ENCODE measurements at places on chromosomes 3 and 15.
A peak's percentile ranks its signal among the peaks of the same experiment; 100 is the strongest.

DNA sequence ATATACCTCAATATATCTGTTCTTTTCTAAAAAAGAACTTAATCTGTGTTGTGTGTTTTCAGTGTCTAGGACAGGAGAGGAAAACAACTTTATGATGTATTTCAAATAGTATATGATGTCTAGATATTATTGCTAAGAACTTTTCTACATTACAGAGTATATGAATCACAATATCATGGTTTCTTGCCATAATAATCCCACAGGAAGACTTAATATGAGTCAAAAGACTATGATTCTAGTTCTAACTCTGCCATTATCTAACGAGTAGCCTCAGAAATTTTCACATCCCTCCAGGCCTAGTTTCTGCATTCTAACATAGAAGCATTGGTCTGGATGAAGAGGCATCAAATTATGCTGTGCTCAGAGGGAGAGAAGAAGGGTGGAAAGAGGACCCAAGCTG lies 107.7 kb upstream of the SPRED1 start:
- DNase-seq, result no peak

DNA sequence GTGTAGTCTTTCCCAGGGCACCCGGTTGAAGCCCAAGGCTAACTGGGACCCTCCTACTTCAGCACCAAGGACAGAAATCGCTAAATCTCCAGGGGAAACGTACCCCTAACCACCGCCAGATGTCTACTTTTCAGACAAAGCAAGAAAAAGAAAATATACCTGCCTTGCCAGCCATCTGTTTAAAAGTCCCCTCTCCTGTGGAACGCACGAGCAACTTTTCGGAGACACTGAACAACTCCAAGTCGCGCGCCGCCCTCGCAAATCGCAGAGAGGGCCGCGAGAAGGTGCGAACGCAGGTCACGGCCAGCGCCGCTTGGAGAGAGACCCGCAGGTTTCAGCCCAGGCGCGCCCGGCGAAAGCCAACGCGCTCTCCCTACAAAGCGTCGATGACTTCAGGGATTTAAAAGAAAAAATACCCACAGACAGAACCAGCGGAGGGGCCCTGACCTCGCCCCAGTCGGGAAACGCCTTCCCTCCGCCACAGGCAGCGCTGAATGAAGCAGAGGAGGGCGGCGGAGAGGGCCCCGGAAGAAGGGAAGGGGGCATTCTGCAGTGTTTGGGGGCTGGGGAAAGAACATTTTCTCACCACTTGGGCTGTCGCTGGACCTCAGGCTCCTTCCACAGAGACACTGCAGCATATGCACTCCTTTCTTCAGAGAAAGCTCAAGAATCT lies 213.1 kb downstream of the FGF12 start:
- DNase-seq, result peak; percentile 49

- no peak for DNase-seq
Observed at GRCh38 chr15:67556976-67557570, 14.6 kb downstream of the MAP2K5 start.

DNA sequence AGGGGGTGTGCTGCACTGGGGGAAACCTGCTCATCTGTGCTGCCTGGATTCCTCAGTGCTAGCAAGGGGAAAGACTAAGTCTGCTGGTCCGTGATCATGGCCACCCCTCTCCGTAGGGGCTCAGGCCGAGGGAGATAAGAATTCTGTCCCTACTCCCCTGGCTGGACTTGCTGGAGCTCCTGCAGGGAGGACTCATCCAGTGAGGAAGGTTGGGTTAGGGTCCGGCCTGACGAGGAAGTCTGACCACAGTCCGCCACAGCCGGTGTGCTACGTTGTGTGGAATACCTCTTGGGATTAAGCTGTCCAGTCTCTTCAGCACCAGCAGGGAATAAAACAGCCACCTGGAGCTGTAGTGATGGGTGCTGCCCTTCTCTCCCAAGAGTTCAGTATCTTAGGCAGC lies 1309.1 kb upstream of the CADM2 start:
- DNase-seq, result no peak

GRCh38 chr15:88648357-88649214 lies 9.8 kb downstream of the ISG20 start:
- DNase-seq, result no peak

- no peak for DNase-seq
Observed at GRCh38 chr15:29672923-29673809, 149.1 kb downstream of the TJP1 start.

DNA sequence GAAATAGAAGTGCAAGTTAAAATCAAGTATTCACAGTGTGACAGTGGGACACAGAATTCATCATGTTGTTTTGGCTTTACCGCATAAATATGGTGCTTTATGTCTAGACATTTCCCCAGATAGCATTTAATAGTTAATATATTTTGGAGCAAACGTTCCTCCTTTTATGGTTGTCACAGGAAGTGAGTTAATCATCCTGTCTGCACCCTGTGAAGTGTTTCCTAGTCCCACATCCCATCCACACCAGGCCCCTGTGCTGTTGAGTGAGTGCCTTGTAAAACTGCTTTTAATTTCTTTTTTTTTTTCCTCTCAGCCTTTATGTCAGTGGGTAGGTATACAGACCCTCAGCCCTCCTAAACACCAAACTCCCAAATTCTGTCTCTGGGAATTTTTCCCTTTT lies 393.7 kb downstream of the FEZF2 start:
- DNase-seq, result no peak

- DNase-seq, result no peak
Observed at GRCh38 chr3:50241163-50241562, 5.2 kb downstream of the GNAI2 start.

DNA sequence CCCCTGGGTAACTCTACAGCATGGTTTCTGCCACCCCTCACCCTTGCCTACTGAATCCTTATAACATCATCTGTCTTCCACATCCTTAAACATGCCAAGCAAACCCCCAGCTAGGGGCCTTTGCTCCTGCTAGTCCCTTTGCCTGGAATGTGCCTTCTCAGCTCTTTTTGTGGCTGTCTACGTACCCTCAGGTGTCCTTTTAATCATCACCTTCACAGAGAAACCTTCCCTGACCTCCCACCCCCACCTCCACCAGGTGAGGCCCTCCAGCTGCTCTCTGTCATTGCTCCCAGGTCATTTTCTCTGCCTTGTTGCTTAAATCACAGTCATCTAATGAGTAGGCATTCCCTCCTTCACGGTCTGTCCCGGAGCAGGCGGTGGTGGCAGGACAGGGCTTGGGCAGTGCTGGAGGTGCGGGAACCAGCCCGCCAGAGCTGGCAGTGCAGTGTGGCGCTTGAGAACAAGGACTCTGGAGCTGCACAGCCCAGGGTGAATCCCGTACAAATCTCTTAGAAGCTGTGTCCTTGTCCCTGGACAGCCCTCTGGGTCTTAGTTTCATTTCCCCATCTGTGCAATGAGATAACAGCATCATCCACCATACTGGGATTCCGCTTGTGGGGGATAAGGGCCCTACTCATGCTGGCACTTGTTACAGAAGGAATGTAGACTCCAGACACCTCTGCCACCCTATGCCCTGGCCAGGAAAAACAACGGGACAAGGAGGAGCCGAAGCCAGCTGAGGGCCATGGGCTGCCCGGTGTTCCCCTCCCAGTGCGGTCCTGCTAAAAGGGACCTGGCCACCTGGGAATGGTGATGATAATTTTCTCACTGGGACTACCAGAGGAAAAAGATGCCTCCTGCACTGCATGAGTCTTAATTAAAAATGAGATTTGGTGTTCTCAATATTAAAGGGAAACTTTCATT lies 52.1 kb upstream of the IQSEC1 start:
- DNase-seq, result no peak

GRCh38 chr3:139286825-139287224 lies 57.0 kb upstream of the MRPS22 start:
- no peak for DNase-seq

GRCh38 chr3:128016502-128016901 lies 35.7 kb upstream of the SEC61A1 start:
- DNase-seq, result no peak

GRCh38 chr15:55694652-55695150 lies 48.3 kb downstream of the PRTG start:
- no peak for DNase-seq

DNA sequence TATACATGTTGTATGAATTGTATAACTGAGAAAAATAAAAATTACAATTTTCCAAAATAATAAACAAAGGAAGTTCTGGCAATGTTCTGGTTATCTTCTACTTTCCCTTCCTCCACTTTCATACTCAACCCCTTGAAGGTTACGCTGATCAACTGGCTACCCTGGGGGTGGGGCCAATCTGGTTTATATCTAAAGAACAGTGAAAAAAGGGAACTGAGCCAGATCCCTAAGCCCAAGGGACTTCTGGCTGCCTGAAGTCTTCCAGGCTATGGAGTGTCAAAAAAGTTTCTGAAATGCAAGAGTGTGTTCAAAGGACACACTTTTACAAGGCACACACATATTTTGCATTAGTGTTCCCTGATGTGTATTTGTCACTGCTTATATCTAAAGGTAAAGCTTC lies 591.9 kb downstream of the ROBO1 start:
- no peak for DNase-seq

DNA sequence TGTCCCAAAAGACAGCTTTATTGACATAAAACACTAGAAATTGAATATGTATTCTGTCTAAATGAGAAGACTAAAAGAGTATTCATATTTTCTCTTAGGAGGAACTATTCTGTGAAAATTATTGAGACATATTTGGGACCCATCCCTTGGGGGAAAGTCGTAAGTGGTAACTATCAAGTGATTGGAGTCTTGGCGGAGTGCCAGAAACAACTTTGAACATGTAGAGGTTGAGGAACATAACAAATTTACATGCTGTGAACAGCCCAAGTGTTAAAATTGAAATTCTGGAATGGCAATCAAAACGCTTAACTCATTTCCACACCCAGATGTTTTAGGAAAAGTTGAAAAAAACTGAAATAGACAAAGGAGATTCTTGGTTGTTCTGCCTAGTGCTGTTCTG lies 1034.6 kb downstream of the NSUN3 start:
- no peak for DNase-seq

DNA sequence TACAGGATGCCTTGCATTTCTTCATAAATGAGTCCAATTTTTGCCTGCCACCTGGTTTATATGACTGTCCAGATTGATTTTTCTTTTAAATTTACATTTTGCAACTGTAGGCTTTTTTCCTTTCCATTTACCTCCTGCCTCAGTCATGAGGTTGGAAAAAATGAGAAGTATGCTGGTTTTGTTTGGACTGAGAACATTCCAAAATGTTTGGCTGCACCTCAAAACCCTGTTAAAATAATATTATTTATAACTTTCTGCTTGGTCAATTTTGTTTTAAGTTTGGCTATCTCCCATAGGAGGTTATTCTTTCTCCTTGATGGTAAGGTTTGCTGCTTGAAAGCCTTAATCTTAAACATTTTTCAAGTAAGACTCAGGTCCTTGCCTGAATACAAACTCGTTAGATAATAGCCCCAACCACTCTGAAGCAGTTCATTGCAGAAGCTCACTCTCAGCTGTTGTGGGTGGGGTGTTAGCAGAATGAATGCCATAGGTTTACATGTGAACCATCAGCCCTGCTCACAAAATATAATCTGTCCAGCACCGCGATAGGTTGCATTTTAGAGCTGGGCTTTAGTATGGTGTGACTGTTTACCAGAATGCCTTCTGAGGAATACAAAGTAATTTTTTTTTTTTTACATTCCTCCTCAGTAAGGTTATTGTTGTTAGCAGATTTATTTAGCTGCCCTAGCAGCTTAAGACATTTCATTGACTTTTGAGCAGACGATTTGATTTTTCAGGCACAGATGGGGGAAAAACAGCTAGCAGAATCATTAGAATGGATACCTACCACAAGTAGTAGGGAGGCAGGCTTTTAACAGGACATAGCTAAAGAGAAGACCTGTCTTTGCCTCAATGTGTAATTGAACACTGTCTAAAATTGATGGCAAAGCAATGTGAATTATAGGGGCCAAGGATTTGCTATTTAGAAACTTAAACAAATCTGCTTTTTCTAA lies 630.8 kb upstream of the KCNMB2 start:
- no peak for DNase-seq

DNA sequence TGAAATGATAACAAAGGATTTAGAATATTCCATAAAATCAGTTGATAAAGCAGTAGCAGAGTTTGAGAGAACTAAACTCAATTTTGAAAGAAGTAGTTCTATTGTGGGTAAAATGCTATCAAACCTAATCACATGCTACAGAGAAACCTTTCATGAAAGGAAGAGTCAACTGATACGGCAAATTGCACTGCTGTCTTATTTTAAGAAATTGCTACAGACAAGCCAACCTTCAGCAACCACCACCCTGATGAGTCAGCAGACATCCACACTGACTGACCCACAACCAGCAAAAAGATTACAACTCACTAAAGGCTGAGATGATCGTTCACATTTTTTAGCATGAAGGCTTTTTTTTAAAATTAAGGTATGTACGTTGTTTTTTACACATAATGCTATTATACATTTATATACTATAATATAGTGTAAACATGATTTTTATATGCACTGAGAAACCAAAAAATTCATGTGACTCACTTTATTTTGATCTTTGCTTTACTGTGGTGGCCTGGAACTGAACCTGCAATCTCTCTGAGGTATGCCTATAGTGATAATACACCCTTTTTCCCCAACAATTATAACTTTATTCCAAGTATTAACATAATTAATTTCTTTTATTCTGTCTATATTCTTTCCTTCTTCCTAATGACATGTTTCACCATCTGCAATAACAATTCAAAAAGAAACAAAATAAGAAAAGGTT lies 109.9 kb downstream of the TBC1D5 start:
- no peak for DNase-seq

- DNase-seq, result no peak
Observed at GRCh38 chr3:14121859-14122258, 2.8 kb downstream of the CHCHD4 start.

DNA sequence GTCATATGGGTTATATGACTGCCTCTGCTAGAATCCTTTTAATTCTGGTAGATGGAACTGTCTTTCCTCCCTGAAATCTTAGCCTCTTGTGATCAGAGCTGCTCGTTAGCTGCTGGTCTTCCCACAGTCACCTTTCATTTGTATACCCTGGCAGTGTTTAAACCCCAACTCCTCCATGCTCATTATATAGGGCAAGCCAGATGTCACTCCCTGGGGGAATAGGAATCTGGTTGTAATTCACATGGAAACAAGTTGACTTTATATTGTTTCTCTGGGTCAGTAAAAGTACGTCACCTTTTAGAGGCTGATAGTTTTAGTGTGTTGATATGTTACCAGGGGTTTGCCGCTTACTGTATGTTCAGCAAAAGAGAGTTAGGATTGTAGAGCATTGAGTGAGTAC lies 103.5 kb downstream of the ITPR1 start:
- DNase-seq, result no peak

GRCh38 chr3:56314842-56315241 lies 153.4 kb downstream of the ERC2 start:
- no peak for DNase-seq
